ENCODE measurements at places on chromosomes 13 and 19.

DNA sequence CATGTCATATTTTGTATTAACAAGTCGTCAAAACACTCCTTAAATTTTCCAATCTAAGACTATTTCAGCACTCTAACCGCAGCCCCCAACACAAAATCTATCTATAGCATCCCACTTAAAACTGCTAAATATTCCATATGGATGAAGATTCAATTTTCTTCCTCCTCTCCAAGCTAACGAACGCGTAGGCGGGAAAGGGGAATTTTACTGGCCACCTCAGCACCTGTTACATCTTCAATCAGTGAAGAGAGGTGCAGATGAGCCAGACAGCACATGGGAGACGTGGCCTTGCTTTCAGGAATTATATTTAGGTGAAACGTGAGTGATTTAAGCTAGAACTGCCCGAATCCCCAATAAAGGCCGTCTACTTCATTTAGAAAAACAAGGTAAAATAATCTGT is 1.1 kb downstream of the RBM26 start:
- no peak for DNase-seq

GRCh38 chr13:113238536-113238935 is 29.1 kb downstream of the CUL4A start:
- DNase-seq = no peak

DNA sequence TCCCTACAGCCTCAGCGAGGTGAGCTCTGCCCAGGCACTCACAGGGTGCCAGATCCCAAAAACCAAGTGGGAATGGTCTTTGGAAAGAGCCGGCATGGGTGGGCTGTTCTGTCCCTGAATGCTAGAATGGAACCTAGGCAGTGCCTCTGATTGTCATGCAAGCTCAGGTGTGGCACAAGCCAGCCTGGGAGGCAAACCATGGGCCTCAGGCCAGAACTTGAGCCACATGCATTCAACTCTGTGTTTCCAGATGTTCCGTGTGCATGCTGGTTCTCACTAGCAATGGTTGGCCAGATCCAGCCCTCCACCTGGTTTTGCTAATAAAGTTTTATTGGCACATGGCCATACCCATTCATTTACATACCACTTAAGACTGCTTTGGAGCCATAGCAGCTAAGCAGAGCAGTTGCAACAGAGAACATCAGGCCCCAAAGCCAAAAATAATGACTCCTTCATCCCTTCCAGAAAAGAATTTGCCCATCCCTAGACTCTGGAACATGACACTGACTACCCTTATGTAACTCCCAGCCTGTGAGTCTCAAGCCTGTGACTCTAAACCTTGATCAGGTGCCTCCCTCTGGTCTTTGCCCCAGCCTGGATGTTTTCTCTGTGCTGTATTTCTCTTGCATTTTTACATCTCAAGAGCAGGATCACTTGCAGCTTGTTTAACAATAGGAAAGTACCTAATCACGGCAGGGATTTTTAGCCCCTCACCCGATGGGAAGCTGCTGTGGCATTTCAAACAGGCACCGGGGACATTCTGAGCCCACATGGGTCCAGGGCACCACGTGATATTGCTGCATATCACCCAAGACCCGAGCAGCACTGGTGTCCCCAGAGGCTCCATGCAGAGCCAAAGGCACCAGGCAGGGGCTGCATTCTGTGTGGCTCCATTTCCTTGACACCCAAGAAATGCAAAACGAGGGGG is 55.4 kb upstream of the USE1 start:
- no peak for DNase-seq

DNA sequence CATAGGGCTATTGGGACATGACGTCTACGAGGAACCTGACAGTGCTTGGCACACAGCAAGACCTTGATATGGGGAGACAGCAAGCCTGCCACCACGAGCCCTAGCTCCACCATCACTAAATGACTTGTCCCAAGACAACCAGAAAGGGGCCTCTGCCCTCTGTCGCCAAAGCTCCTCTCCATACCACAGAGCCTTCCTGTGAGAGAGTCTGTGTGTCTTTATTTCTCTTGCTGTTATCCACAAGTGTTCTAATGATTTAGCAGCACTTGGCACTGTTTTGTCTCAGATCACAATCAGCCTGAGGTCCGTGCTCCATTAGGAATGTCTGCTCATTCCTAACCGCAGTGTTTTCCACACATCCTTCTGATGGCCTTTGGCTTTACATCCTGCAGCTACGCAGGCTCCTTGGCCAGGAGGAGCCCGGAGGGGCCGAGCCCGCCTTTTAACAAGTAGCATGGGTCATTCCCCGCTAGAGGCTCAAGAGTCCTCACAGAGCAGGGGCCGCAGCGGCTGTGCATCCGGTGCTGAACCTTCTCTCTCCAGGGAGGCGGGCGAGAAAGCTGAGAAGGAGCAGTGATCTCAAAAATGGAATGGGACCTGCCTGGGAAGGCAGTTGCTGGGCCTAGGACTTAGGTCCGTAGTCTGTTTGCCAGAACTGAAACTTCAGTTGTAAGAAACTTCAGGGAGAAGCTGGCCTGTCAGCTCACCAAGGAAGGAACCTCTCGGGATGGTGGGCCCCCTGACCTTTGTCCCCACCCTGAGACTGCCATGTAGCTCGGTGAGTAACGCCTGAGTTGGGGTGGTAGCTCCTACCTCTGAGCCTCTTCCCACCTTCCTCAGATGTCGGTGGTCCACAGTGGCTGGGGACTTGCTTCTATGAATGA is 61.1 kb upstream of the HMGB1 start:
- no peak for DNase-seq

DNA sequence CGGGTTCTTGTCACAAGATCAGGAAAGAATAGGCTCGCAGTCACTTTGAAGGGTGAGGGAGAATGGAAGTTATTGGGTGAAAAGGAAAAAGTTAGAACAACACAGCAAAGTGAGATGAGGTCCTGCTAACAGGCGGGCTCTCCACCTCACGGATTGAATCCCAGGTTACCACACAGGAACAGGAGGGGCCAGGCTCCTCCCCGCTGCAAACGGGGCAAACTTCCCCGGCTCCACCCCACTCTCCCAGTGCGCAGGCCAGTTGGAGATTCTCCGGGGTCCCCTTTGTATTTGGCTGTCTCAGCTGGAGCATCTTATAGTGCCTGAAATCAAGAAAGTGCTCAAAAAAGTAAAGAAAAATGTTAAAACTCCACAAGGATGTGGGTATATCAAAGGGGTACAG is 78.3 kb upstream of the IPO5 start:
- no peak for DNase-seq

GRCh38 chr13:110300090-110300815 is 6.7 kb downstream of the COL4A1 start:
- DNase-seq = no peak

- peak; percentile 87 for DNase-seq
Measured at GRCh38 chr19:38387550-38388348, at the start of gene GGN. GGN (minus strand) TSS chr19:38388034; CDS start chr19:38387261, 773 bp downstream.

GRCh38 chr19:1734321-1734966 is 18.9 kb upstream of the ONECUT3 start:
- no peak for DNase-seq
